Prostate gland (tissue), 2 donors: ENCODE measurements at places on chromosomes 1 and 21.

- no peak for DNase-seq
These were observed 109.6 kb downstream of the VPS13D start for GRCh38 chr1:12339396-12339795.

GRCh38 chr1:59565611-59566410 lies 248.9 kb upstream of the HOOK1 start:
- no peak for DNase-seq

DNA sequence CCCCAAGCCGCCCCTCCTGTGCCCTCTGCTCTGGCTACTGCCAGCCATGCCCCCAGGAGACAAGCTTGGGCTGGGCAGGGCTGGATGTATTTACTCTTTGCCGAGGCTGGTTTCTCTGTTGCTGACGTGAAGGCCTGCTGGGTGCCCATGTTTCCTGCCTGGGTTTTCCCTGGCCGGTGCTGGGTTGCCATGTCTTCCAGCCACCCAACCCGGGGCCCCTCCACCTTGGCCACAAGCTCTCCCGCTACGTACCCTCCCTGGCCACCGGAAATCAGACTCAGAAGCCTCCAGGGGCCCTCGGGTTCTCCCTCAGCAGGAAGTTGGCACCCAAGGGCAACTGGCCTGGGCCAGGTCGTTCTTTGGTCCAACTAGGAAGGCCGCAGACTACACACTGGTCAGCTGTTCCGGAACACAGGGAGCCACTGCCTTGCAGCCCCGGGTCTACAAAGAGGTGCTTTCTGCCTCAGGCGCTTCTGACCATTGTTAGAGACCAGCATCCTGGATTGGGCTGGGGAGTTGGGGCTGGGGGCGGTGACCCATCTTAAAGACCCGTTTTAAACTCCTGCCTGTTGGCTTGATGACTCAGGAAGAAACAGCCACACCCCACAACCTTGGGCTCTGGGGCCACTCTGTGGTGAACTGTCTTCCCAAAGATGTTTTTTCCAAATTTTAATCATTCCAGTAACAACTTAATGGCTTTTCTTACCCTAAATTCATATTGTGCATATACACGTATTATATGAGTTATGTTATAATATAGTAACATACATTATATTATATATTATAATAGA lies 71.2 kb upstream of the RUNX3 start:
- DNase-seq, result no peak

DNA sequence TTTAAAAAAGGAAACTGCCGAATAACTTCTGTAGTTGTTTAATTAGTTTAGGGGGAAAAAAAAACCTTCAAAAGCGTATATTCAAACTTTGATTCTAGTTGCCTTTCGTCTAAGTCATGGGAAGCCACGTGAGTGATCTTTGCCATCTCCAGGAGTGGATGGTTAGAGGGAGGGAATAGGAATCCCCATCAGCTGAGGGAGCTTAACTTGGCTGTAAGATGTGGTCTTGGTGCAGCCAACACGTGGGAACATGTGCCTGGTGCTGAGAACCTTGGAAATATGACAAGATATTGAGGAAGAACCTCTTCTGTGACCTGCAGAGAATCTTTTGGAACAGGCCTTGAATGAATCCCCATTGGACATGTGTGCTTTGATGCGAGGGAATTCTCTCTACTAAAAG lies 1.7 kb downstream of the BACE2 start:
- no peak for DNase-seq

GRCh38 chr1:148308832-148309458 lies 156.9 kb upstream of the NBPF11 start:
- DNase-seq, result no peak

DNA sequence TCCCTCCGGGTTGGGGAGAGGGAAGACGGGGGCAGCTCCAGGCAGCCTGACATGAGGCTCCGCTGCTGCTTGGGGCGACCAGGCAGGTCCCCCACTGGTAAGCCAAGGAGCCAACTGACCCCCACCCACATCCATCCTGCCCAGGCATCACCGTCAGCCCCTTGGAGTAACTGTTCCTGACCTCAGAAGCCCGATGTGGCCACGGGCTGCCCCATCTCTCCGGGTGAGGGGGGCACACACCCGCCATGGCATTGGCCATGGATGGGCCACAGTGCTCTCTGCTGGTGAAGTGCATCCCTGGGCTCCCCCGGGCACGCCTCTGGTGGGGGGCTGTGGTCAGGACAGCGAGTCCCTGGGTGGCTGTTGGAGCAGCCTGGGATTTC lies 100.0 kb downstream of the CRYAA start:
- DNase-seq, result no peak

DNA sequence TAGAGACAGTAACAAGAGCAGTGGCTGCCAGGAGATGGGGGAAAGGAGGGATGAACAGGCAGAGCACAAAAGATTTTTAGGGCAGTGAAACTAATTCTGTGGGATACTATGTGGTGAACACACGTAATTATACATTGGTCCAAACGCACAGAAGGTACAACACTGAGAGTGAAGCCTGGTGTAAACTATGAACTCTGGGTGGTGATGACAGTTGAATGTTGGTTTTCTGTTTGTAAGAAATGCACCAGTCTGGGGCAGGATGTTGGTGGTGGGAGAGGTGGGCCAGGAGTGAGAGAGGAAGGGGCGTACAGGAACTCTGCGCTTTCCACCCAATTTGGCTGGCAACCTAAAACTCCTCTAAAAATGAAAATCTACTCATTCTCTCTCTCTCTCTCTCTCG lies 50.2 kb upstream of the TIAM1 start:
- no peak for DNase-seq

- no peak for DNase-seq
These were observed 4.5 kb downstream of the NCDN start for GRCh38 chr1:35561972-35562680.

- no peak for DNase-seq
These were observed 180.0 kb downstream of the KAZN start for GRCh38 chr1:14778541-14778897.

DNA sequence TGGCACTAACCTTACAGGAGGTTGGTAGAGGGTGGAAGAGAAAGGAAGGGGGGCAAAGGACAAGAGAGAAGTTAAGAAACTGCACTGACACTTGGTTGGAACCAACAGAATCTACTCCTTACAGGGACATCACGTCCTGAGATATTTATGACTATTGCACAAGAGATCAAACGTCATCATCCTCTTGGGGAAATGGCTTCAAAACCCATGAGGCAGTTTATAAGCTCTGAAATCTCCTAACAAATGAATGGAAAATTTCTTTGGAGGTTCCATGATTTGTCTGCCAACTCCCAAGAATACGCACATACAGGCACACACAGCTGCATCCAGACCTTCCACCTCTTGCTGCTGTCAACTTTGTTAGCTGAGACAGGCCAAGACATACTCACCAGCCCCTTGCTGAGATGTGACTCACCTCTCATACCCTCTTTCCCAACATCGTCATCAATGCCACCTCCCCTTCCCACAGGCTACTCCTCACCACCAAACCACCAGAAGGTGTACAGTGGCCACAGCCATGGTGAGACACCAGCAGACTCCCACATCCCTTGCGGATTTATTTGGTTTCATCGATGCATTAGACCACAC lies 135.5 kb downstream of the SETD4 start:
- no peak for DNase-seq

DNA sequence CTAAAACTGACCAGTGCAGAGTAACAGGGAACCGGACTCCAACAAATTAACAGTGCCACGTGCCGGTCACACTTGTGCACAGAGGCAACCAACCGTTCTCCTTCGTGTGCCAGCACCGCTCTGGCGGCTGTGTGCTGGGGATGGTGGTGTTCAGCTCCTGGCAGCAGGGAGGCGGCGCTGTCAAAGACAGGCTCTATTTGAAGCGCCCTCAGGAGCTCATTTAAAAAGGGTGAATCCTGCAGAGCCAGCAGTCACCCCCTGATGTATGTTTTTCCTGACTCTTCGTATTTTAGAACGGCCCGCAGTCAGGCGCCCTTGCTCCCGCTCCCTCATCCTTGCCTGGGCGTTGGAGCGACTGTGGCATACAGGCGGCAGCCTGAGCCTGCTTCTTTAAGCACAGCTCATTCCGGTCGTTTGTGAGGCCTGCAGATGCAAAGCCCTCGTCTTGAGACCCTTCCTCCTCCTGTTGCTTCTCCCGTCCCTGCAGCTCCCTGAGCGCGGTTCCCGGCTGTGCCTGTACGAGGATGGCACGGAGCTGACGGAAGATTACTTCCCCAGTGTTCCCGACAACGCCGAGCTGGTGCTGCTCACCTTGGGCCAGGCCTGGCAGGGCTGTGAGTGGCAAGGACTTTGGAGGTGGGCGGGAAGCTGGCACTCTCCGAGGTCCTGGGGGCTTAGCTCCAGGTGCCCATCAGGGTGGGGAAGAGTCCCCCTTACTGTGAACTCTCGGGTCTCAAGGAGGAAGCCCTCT lies 1.1 kb downstream of the DFFB start:
- DNase-seq, result no peak

DNA sequence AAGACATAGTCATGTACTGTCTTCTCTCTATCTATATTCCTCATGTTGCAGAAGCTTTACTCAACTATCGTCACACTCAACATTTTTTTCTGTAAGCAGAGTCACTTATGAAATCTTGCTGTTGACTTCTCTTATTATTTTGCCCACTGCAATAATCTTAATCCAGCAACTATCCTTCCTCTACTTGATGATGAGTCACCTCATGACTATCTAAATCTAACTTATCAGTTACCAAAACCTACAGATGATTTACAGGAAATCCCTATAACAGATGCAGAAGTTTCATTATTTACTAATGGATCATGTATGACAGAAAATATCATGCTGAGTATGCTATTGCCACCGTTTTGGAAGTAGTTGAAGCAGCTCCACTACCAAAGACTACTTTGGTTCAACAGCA lies 378.9 kb downstream of the DUSP10 start:
- DNase-seq, result no peak

DNA sequence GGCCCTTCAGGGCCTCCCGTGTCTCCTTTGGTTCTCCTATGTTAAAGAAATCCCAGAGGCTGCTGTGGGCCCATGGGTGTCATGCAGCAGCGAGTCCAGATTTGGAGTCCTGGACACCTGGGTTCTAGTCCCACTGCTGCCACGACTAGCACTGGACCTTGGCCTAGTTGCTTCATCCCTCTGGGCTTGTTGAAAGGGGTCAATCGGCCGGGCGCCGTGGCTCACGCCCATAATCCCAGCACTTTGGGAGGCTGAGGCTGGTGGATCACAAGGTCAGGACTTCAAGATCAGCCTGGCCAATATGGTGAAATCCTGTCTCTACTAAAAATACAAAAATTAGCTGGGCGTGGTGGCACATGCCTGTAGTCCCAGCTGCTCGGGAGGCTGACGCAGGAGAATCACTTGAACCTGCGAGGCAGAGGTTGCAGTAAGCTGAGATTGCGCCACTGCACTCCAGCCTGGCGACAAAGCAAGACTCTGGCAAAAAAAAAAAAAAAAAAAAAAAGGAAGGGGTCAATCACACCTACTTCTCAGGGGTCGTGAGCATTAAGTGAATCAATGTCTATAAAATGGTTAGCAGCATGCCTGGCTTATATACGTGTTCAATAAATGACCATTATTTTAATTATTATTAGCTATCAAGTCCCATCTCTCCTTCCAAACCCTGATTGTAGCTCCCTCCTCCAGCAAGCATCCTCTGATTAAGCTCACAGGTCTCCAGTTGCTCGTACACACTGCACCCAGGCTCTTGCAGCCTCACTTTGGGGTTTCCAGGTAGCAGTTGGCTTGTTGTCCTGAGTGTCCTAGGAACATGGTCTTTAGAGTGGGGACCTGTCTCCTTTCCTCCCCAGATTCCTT lies 43.8 kb downstream of the KIRREL1 start:
- DNase-seq, result no peak

- DNase-seq, result no peak
These were observed 37.5 kb upstream of the KCNA10 start for GRCh38 chr1:110556471-110556807.
